ENCODE measurements at places on chromosomes 2 and 18.

DNA sequence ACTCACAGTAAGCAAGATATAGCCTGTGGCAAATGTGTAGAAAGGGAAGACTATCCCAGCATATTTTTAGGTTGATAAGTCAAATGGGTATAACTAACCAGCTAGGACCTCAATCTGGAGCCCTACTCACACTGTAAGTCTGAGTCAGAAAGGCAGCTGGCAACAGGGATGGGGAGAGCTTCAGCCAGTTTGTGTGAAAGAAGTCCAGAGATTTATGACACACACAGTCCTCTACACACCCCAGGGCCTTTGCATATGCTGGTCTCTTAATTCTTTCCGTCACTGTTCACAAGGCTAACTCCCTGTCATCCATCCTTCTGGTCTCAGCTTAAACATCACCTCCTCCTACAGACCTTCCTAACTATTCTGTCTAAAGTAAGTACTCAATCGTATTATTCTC is 5.9 kb upstream of the TCF4 start:
- DNase-seq: no peak

- DNase-seq: no peak
Observed at GRCh38 chr2:119104414-119104813, 54.1 kb downstream of the C1QL2 start.

DNA sequence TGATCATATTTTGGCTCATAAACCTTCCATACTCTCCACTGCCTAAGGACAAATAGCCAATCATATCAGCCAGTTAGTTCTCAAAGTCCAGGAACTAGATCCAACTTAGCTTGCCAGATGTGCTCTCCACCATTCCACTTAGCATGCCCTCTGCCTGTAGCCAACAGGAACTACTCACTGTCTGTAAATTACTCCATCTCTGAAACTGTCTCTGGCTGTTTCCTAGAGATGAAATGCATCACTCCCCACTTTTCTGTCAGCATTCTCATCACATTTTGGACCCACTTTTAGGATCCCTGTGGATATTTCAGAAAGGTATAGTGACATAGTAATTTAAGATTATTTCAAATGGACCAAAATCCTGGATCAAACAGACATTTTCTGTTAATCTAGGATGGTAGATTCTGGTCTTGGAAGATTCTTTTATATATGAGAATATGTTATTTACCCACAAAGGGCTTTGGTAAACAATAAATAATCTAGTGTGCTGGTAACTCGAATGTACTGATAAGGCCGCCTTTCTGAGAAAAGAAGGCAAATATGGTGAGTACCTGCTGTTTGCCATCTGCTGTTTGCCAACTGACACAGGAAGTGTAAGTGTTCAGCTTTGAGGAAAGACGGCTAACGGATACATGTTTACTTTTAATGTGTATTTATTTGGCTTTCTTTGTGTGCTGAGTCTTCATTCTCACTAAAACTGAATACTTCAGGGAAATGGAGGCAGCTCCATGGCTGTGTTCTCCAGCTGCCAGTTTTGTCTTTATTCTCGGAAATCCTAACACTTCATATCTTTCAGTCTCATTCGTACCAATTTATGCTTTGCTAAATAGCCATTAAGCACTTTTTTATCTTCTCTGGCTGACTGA is 79.5 kb downstream of the EVA1A start:
- peak; percentile 28 for DNase-seq

DNA sequence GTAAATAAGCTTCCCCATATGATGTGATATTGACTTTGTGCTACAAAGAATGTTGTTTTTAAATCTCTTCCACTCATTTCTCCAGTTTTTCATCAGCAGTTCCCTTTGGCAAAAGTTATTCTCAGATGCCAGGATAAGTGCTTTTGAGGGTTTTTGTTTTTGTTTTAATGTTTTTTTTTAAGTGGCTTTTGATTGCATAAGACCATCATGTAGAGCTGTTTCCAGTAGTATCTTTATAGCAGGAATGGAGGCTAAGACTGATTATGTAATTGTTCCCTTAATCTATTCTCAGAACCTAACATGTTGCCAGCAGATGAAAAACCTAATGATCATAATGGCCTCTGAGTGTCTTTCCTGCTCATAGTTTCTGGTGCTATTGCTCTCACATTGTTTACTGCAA is 77.9 kb downstream of the CABLES1 start:
- DNase-seq: no peak

DNA sequence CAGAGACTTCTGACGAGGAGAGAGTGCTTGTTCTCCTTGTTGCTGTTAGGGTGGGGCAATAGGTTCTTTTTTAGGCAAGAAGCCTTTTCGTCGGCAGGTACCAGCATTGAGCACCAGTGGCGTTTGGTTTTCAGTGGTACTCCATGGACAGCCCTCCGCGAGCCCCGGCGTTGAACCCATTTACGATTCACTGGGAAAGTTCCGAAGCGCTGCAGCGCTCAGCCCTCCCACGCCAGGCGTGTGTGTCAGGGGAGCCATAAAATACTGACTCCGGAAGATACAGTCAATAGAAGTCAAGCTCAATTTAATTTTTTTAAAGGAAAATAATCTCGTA is 494 bp upstream of the ROCK1 start:
- DNase-seq: no peak

Data from hematopoietic multipotent progenitor cell treated with erythropoietin and hydrocortisone succinate and interleukin-3 and kit ligand, for 4 days (in vitro differentiated cells).